ENCODE measurements at places on chromosomes 7 and 10.

- no peak for DNase-seq
These were observed 186.9 kb upstream of the ADO start for GRCh38 chr10:62617652-62618051.

DNA sequence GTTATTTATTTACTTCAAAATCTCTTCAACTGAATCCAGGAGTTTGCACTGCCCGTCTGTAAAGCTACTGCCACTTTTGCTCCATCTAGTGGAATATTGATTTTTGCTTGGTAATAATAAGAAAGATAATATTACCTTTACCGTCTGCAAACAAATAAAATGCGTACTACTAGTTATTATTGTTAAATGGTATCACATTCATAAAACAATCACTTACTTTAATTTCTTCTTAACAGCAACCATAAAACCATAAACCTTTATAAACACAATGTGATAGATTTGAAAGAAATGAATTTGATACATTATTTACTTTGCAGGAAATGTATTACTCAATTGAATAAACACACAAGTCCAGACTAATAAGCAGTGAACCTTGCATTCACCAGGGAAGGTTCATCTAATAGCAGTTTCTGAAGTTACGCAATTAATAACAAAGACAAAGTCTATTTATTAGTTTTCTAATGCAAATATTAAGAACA lies 6.4 kb downstream of the AGMO start:
- no peak for DNase-seq

DNA sequence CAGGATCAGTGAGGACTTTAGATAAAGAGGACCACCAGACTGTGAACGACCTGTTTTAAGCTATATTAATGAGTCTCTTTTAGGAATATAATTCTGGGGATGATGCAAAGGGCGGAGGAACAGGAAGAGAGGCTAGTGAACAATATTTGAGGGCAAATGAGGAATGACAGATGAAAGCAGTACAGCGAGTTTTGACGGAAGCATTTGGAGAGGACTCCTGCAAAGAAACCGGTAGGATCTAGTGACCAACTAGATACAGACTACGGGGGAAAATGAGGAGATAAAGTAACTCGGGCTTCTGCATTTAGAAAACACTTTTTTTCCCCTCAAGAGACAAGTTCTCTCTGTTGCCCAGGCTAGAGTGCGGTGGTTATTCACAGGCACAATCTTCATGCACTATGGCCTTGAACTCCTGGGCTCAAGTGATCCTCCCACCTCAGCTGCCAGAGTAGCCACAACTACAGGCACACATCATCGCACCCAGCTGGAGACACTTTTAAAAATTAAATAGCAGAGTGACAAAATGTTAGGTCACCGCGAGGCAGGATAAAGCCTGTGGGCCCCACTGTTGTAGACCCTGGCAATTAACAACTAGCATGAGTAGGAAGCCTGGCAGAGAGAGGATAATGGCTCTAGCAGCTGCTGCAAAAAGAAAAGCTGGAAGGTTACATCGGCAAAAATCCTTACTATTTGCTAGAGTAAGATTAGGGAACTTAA lies 143.2 kb downstream of the SRPK2 start:
- DNase-seq: no peak

DNA sequence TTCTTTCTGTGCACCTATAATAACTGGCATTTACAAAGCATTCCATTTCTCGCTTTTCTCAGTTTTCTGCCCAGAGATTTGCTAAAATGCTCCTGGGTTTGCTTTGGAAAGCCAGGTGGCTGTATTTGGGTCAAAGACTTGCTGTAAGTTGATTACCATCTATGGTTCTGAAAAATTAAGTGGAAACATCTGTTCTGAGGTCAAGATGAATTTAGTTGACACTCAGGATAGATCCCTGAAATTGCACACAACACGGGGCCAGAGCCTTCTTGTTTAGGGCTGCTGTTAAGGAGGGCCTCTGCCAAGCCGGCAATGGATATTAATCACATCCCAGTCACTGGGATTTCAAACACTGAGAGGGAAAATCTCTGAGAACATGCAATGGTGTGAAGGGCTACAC lies 111.6 kb upstream of the GLI3 start:
- DNase-seq: no peak

- no peak for DNase-seq
These were observed 111.3 kb downstream of the PTPN20 start for GRCh38 chr10:47022311-47023131.

GRCh38 chr7:85061456-85061855 lies 125.4 kb downstream of the SEMA3D start:
- no peak for DNase-seq

- DNase-seq: no peak
These were observed 10.6 kb downstream of the NACAD start for GRCh38 chr7:45078125-45078681.

DNA sequence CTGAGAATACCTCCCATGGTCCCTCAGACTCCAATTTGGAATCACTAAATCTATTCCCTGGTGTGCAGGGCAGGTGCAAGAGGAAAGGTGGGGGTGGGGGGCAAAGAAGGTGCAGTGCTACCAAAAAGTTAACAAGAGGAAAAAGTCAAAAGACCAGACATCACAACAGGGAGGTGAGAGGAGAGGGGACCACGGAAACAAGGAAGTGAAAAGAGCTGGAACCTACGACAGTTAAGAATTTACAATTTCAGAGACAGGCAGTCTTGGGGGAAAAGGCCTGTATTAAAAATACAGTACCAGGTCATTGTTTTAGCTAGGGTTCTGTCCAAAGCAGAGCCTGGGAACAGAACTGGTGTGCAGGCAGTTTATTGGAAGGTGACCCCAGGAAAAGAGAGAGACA lies 14.6 kb downstream of the ITGB1 start:
- no peak for DNase-seq

GRCh38 chr10:110212119-110213006 lies 5.0 kb downstream of the MXI1 start:
- no peak for DNase-seq

DNA sequence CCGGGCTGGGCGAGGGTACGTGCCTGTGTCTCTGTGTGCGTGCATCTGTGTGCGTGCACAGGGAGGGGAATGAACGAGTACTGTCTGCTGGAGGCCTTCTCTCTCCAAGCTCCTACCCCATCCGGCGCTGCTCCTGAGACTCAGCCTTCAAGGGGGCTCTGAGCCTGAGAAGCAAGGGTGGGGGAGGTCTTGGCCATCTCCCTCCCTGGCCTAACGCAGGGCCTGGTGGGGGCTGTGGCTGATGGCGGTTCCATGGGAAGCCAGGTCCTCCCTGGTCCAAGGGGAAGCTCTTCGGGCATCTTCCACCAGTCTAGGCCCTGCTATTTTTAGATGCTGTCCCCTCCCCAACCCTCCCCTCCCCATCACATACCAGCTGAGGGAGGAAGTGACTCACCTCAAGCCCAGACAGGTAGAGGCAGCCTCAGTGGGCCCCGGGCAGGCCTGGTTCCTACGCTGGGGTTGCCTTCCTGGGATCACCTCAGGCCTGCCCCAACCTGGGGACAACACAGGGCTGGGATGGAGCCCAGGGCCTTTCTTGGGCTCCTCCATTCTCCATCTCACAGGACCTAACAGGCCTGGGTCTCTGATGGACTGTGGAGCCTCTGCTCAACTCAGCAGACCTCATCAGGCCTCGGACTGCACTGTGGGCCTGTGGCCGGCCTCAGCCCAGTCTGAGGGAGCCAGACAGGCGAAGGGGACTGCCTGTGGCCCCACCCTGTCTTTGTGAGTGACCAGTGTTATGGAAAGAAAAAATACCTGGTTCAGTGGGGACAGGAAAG lies 32.2 kb downstream of the DNAJB12 start:
- no peak for DNase-seq

DNA sequence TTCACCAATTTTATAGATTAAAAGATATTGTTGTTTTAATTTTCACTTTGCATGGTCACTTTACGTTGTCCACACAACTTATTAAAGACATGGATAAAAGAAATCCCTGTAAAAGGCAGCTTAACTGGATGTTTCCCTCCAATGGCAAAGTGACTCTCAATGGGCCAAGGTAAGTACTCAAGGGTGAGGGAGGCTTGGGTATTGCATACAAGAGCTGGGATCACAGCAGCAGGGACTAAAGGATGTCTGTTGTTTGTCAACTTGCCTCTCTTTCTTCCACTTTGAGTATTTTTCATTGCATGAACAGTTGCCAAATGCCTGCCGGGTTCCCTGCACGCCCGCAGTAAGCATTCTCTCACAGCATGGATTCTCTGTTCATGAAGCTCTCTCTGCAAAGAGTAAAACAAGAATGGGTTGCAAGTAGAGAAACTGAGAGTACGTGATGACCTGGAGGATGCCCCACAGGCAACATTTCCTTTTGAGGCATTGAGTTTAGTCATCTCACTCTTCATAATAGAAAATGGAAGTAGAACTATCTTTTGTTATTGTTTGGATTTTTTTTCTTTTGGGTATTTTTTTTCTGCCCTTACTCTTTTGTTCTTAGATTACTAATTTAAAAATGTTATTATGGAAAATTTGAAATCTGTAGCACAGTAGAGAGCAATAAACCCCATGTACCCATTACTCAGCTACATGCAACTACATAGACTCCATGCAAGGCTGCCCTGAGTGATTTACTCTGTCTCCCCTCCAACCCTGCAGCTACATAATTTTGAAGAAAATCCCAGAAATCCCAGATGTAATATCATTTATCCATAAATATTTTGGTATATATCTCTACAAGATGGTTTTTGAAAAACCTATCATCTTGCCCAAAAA lies 26.3 kb downstream of the GPR141 start:
- DNase-seq: no peak

DNA sequence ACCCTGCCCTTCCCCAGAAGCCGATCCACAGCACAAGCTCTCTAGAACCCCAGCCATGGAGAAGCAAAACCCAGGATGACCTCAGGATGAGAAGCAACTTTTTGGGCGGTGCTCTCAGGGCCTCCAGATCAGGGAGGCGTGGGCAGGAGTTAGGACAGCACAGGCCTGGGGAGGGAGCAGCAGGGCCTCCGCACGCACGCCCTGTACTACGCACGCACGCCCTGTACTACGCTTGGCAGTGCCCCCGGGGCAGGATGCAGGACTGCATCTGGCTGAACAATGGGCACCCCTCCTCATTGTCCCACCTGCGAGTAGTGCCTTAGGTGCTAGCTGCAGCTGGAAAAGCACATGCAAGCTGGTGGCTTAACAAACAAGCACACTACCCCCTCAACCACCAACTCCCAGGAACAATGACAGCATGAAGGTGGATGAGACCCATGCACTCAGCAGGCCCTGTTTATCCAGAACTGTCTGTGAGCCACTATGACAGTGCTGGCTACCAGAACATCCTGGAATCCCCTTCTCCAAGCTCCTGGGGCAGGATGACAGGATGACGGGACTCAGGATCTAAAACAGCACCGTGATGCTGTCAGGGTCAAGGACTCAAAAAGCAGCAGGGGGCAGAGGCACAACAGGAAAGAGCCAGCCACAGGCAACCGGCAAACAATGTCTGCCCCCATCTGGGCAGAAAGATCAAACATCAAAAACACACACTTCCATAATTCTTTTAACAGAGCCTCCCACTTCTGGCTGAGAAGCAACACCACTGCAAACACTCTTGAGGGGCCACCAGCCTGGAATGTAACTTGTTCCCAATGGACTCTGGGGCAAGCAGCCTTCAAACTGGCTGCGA lies 11.8 kb downstream of the PODXL start:
- no peak for DNase-seq

GRCh38 chr7:4634166-4634565 lies 47.9 kb upstream of the FOXK1 start:
- DNase-seq: no peak

DNA sequence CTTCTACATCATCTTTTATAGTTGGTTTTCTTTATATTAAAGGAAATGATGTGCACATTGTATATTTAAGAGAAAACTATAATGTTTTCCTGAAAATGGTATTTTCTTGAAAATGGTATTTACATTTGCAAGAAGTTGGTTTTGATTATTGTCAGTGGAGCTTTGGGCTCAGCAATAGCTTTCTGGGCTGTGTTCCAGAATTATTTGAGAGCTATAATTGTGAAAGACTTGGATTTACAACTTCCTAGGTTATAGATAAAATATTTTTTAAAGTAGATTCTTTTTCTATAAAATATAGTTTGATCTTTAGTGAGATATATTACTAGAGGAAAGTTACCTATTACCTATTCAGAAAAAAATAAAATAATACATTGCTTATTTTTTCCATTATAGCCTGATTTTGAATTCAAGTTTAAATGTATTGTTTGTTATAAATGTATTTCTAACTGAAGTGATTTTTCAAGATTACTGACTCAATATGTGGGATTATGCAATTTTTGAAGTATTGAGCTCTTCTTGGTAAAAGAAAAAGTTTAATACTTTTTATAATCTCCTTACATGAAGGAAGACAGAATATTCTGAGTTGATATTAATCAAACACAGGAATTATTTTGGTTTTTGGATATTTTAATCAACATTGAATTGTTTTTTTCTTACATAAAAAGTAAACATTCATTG lies 20.2 kb downstream of the GNAI1 start:
- no peak for DNase-seq

DNA sequence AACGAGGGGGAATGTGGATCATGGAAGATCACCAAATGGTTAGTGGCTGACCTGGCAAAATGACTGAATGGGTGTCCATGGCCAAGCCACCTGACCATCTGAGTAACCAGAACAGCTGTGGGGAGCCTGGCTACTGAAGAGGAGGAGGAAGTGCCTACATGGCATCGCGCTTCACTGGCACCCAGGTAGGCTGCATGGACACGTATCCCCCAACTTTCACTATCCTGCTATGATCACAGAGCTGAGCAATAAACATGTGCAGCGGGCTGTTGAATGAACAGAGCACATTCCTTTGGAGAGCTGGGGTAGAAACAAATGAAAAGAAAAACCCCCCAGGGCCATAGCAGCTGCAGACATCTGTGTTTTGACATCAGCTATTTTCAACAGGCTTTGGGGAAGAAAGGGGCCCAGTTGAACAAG lies 6.5 kb downstream of the AKR1B1 start:
- no peak for DNase-seq

DNA sequence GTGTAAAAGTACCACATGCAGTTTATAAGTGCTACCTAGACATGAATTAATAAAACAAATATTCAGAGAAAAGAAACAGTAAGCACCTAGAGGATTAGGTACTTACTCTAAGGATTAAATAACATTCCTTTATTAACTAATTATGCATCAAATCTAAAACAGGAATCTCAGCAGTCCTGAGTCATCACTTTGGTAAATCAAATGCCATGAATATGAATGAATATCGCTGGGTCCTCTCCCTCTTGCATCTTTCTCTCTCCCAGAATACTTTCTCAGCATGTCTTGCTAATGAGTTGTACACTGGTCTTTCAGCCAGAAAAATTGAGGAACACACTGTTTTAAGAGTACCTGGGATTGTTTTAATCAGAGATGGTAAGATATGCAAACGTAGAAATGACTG lies 225.5 kb upstream of the NFE2L3 start:
- DNase-seq: no peak
